ENCODE measurements at places on chromosomes 13 and 19.

GRCh38 chr13:70755456-70755855 is 647.2 kb upstream of the KLHL1 start:
- DNase-seq = no peak

DNA sequence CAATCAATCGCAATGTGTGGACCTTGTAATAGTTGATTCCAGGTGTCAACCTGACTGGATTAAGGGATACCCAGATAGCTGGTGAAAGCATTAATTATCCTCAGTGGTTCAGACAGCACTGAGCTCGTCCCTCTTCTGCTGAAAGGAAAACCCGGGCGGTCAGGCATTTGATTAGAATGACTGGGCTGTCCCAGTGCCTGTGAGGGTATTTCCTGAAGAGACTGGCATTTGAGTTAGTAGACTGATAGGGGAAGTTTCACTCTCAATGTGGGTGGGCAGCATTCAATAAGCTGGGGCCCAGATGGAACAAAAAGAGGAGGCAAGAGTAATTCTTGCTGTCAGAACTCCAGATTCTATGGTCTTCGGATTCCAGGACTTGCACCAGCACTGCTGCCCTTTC is 31.9 kb downstream of the KPNA3 start:
- no peak for DNase-seq

GRCh38 chr13:87656306-87656705 is 14.9 kb upstream of the SLITRK5 start:
- no peak for DNase-seq

DNA sequence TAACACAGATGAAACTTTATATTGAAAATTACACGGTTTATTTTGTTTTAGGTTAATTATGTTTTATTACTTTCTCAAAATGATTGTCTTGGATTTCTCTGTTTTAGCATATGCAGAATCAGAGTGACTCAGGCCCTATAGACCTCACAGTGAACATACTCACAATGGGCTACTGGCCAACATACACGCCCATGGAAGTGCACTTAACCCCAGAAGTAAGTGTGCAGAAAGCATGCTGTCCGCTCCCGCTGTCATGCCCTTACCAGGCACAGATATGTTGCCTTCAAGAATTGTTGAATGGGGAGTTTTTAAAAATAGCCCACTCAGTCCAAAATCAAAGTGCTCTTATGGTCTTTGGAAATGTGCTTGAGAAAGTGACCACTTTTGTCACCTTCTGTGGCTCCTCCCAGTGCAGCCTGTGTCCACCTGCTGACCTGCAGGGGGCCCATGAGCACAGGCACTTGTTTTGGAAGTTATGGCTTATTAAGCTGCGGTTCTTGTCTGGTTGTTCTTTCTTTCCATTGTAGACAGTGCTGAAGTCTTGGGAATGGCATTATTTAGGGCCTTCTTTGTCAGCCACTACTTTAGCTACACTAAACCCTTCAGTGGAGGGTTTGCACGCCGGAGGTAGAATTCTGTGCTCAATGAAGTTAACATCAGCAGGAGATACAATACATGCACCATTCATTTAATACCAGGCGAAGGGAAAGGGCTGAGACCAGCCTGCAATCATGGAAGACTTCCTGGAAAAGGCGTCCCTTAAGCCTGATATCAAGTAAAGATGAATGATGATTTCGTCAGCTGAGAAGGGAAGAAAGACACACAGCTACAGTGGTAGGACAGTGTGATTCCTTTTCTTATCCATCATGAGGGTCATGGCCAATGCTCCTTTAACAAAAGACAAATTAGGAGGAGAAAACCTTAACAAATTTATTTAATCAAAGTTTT is 36.7 kb downstream of the CUL4A start:
- no peak for DNase-seq

GRCh38 chr13:30884543-30884942 is 21.5 kb upstream of the MEDAG start:
- no peak for DNase-seq

GRCh38 chr19:24098359-24098758 is 11.4 kb downstream of the ZNF254 start:
- no peak for DNase-seq

GRCh38 chr19:812049-812746 is 9.6 kb downstream of the PLPPR3 start:
- no peak for DNase-seq

- no peak for DNase-seq
Measured at GRCh38 chr13:94816256-94816655, 103.9 kb upstream of the SOX21 start.

GRCh38 chr19:6228551-6229215 is 51.1 kb downstream of the MLLT1 start:
- no peak for DNase-seq

GRCh38 chr19:28737021-28737895 is 475.7 kb downstream of the UQCRFS1 start:
- no peak for DNase-seq

- DNase-seq = no peak
Measured at GRCh38 chr13:93079294-93079693, 147.3 kb upstream of the GPC6 start.

- DNase-seq = no peak
Measured at GRCh38 chr13:94138831-94139230, 340.7 kb downstream of the DCT start.

DNA sequence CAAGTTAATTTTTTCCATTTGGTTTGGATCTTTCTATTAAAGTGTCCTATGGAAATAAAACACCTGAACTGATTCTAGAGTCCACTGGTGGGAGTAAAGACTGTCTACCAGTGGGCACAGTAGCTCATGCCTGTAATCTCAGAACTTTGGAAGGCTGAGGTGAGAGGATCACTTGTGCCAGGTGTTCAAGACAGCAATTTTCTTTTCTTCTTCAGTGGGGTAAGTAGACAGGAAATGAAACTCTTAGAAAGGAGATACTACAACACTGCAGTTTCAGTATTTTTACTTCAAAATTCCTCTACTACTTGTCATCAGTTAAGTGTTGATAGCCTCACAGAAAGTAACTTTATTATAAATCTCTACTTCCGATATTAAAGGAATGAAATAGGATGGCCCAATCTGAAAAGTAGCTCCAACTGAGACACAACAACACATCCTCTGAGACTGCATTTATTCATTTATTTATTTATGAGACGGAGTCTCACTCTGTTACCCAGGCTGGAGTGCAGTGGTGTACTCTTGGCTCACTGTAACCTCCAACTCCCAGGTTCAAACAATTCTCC is 26.3 kb downstream of the DNMT1 start:
- no peak for DNase-seq

GRCh38 chr19:18992696-18993095 is 40.6 kb downstream of the SUGP2 start:
- no peak for DNase-seq

Data from NCI-H187 (cell line).